ENCODE measurements at places on chromosomes 1 and 21.

GRCh38 chr1:245538671-245539070 is 383.9 kb downstream of the KIF26B start:
- no peak for DNase-seq

- no peak for DNase-seq
Observed at GRCh38 chr1:214953901-214954616, 128.5 kb upstream of the KCNK2 start.

DNA sequence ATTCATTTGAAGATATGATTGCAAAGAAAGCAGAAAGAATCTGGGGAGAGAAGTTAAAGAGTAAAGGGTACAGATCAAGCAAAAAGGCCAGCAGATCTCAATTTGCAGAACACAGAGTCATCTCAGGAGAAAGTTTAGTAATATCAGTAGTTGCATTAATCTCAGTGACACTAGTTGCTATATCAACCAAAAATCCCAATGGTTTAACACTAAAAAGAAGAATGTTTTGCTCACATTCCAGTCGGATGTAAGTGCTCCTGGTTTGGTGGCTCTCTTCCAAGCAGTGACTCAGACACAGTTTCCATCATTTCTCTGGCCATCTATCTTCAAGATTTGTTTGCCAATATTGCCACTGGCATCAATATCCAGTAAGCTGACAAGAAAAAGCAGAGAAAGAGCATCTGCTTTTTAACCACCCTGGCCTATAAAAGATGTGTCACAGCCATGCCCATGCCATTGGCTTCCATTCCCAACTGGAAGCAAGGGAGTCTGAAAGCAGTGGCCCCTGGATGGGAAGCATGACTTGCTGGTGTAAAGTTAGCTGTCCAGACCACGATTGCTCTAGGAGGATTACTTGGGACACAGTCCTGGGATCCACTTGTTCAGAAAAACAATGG is 45.5 kb upstream of the AIM2 start:
- no peak for DNase-seq

DNA sequence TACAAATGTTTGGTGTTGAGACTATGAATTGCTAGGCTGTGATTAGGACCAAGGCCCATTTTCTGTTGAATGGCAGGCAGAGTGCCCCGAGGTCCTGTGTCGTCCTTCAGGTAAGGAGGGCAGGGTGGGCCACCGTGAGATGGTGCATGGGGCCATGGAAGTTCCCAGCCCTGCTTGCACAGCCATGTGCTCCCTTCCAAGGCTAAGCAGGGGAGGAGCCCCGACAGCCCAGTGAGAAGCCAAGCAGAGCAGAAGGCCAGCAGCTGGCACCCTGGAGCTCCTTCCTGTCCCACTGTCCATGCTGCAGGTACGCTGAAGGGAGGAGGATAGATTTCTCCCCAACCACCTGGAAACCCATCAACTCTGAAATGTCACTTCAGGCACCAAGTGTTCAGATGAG is 8.2 kb upstream of the NUAK2 start:
- no peak for DNase-seq

- DNase-seq = no peak
Observed at GRCh38 chr1:166378805-166379204, 212.0 kb upstream of the FAM78B start.

GRCh38 chr1:211229365-211229759 is 29.8 kb upstream of the RCOR3 start:
- no peak for DNase-seq

DNA sequence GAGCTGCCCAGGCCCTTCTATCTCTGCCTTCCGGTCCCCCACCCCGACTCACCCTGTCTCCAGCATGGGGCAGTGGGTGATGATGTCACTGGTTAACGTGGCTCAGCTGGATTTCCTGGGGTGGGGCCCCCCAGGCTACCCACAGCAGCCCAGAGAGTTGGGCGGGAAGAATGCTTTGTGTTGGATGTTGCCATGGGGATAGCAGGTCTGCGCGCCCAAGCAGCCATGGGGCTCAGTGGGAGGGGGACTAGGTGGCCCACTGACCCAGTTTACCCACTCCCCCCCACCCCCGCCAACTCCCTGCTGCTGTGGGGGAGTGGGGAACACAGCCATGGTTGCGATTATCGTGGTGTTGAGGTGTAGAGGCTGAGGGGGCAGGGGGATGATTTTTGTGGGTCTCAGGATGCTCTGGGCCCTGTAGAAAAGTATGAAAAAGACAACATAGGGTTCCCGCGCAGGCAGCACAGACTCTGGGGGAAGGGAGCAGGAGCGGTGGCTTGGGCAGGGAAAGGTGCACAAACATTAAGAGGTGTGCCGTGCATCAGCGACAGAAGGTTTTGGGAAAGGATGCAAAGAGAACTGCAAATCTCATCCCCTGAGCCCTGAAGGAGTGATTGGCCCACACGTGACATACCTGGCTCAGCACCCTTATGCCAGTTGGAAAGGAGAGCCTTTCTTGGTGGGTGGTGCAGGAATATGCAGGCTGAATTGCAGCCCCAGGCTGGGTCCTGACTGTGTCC is 8.5 kb downstream of the CELSR2 start:
- no peak for DNase-seq

DNA sequence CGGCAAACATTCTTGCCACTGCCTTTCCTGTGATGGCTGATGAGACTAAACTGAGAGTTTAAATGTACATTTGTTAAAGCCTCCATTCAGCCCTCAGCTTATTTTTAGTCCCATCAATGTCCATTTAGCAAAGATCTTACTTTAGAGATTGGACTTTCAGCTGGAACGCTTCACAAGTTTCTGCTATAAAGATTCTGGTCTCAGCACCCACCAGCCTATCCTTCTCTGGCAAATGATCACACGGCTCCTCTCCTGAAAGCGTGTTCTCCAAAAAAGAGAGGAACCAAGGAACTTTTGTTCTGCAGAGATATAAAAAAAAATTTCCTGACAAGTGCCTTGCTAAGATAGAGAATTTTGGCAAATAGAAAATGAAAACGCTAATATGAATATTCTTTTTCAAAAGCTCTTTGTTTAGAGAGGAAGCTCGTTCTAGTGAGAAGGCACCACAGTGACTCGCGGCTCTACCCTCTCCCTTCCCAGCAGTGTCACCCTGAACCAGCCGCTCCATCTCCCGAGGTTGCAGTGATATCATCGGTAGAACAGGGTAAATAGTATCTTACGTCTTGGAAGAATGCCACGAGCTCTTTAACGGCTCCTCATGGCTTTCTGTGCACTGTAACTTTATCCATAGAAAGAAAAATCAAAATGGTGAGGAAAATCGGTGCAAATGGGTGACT is 200.2 kb downstream of the APP start:
- peak; percentile 54 for DNase-seq

DNA sequence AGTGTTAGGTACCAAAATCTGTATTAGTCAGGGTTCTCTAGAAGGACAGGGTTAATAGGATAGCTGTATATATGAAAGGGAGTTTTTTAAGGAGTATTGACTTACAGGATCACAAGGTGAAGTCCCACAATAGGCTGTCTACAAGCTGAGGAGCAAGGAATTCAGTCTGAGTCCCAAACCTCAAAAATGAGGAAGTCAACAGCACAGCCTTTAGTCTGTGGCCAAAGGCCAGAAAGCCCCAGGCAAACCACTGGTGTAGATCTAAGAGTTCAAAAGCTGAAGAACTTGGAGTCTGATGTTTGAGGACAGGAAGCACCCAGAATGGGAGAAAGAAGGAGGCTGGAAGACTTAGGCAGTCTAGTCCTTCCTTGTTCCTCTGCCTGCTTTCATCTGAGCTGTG is 487.5 kb upstream of the CHRM3 start:
- DNase-seq = no peak

- no peak for DNase-seq
Observed at GRCh38 chr1:194624833-194625232, 1438.4 kb upstream of the B3GALT2 start.

Measured in tongue (tissue), 3 donors.